Lung (tissue), 17 donors: ENCODE measurements at places on chromosomes 16 and 17.

DNA sequence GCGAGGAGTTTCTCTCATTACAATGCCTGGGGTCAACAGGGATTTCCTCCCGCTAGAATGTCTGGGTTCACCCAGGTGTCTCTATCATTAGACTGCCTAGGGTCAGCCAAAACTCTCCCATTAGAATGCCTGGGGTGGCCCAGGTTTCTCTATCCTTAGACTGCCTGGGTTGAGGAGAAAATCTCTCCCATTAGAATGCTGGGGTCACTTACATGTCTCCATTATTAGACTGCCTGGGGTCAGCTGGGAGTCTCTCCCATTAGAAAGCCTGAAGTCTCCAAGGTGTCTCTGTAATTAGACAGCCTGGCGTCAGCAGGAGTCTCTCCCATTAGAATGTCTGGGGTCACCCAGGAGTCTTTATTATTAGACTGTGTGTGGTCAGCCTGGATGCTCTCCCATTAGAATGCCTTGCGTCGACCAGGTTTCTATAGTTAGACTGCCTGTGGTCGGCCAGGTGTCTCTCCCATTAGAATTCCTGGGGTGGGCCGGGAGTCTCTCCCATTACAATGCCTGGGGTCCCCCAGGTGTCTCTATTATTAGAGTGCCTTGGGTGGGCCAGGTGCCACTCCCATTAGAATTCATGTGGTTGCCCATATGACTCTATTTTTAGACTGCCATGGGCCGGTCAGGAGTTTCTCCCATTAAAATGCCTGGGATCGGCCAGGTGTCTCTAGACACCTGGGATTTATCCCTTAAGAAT, 2272.1 kb downstream of the TP53TG3F start:
- DNase-seq: no peak

- no peak for DNase-seq
These were observed 34.3 kb upstream of the RPRML start for GRCh38 chr17:47013341-47013740.

DNA sequence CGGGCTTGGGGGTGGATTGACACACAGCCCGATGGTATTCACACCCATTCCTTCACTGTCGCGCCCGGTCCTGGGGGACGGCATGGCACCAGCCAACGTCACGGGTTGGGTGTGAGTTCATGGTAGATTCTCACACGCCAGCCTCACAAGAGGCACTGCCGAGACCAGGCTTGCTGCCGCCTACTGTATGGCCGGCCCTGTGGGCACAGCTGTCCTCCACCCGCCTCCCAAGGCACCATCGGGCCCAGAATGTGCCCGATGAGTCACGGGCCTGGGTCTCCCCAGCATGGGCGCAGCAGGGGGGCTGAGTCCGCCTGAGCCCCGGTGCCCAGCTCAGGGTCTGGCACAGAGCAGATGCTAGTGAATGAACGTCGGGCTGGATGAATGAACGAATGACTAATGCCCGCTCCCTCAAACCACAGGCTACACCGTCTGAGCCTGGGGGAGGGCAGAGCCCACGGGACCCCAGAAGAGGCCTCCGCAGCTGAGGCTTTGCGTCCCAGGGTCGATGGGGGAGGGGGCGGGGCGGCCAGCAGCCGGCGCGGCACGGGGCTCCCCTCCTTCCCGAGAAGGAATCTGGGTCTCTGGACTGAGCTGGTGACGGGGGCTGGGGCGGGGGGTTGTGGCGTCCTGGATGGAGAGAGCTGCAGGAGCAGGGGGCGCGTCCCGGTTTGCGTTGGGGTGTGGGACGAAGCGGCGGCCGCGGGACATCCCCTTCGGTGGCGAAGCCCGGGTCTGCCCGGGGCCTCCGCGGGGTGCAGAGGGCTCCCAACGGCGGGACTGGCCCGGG, 829 bp downstream of the PITPNM3 start:
- DNase-seq: no peak

DNA sequence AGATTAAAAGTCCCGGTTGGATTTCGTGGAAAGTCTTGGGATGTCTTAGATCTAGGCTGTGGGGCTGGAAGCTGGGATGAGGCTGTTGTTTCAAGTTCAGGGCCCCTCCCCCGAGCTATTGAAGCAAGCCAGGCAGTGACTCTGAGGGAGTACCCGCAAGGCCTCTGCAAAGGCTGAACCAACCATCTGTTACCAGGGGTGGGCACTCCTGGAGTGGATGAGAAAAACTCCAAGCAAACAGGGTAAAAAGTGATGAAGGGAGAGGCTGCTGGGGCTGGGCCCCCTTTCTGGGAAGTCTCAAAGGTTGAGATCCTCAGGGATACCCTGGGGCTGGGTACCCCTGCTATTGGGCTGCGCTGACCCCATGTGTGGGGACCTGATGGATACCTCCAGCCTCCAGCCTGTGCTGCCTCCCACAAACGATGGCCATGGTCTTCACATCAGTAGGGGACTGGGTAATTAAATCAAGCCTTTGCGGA, 82.4 kb upstream of the KIFC3 start:
- no peak for DNase-seq

DNA sequence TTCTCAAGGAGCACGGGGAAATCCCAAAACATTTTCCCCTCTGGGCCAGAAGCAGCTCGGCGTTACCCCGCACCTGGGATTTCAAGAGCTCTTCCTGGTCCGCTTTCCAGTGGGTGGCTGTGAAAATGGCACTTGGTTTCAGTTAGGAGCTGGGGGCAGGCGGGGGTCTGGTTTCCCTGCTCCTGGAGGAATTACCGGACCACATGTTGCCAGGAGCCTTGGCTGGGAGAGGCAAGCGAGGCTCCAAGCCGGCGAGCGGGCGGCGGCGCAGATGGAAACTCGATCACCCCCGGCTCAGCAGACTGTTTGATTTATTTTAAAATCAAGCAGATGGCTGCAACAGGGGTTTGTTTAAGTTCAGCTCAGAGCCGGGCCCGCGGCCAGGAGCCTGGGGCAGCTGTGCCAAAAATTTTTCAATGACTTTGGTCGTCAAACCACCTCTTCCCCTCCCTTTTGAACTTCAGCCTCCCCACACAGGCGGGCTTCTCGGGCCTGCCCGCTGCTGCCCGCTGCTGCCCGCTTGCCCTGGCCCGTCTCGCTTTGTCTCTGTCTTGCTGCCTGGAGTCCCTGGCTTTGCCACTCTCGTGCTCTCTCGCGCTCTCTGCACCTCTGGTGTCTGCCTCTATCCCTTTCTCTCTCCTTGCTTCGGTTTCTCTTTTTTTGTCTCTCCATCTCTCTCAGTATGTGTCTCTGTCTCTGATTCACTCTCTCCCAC, 108.0 kb upstream of the CIBAR2 start:
- peak; percentile 97 for DNase-seq

- no peak for DNase-seq
These were observed 39.5 kb upstream of the ATP2A3 start for GRCh38 chr17:4003501-4004421.

- DNase-seq: no peak
These were observed 11.5 kb downstream of the UBALD2 start for GRCh38 chr17:76276461-76277299.

GRCh38 chr17:73247726-73248125, 14.0 kb downstream of the CPSF4L start:
- no peak for DNase-seq
